EL (cell line): ENCODE measurements at places on chromosomes 5 and 9.

- peak; percentile 53 for DNase-seq
Observed at GRCh38 chr9:32486839-32487562, 39.0 kb downstream of the RIGI start.

GRCh38 chr9:10946676-10947410 lies 334.0 kb upstream of the PTPRD start:
- DNase-seq, result no peak

- no peak for DNase-seq
Observed at GRCh38 chr5:60829490-60830266, 14.4 kb downstream of the ELOVL7 start.

DNA sequence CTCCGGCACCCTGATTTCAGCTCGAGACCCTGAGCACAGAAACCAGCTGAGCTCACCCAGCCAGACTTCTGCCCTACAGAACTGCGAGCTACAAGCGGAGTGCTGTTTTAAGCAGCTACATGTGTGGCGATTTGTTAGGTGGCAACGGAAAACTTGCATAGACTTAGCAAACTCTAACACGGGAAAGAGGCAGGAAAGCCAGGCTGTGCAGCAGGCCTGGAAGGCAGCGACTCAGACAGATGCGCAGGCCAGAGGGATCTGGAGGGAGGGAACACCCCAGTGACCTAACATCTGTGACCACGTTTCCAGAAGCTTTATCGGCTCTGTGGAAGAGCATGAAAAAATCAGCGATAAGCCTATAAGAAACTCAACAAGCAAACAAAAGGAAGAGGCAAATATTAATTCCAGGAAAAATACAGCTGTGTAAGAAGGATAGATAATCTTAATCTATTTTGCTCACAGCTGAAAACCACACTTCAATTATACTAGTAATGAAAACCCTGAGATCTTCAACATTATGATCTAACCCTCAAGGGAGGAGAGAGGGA lies 11.0 kb downstream of the UBAC1 start:
- no peak for DNase-seq

GRCh38 chr5:15806613-15807012 lies 306.6 kb downstream of the FBXL7 start:
- no peak for DNase-seq

GRCh38 chr9:136316271-136316751 lies 11.0 kb upstream of the GPSM1 start:
- no peak for DNase-seq

- DNase-seq, result peak; percentile 52
Observed at GRCh38 chr5:75611311-75612225, at the start of gene ANKDD1B. Gene ANKDD1B (plus strand): TSS chr5:75611453. CDS start chr5:75611635, 182 bp downstream.

DNA sequence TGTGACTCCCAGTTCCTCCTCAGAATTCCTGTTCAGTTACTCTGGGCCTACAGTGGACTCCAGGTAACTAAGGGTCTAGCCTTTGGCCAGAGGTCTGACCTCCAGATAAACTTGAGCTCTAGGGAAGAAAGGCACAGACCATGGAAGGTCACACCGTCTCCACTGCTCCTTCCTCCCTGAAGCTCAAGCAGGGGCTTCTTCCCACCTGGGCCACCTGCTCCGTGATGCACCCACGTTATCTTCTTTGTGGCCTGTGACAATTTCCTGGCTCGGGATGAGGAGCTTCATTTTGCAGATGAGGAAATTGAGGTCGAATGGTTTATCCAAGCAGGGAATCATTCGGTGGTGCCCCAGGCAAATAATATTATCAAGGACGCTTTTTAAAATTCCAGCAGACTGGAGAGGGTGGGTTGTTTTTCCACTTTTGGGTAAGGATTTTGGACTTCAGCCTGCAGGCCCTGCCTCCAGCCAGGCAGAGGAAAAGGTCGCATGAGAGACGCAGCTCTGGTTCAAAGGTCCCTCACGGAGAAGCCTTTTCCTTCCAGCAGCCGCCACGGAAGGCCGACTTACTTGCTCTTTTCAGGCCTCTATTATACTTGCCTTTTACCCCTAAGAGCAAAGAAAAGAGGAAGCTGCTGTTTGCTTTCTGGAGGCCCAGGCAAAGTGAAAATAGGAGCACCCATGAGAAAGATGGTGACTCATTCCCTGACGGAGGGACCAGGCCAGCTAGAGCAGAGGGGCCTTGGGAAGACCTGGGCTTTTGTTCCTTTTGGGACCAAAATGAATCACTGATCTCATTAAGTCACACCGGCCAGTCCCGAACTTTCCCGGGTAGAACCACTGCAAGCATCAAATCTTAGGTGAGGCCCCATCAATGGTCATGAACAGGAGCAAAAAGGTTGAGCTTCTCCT lies 22.8 kb upstream of the DUSP1 start:
- DNase-seq, result peak; percentile 72

- DNase-seq, result no peak
Observed at GRCh38 chr5:106759581-106759980, 911.2 kb downstream of the EFNA5 start.

DNA sequence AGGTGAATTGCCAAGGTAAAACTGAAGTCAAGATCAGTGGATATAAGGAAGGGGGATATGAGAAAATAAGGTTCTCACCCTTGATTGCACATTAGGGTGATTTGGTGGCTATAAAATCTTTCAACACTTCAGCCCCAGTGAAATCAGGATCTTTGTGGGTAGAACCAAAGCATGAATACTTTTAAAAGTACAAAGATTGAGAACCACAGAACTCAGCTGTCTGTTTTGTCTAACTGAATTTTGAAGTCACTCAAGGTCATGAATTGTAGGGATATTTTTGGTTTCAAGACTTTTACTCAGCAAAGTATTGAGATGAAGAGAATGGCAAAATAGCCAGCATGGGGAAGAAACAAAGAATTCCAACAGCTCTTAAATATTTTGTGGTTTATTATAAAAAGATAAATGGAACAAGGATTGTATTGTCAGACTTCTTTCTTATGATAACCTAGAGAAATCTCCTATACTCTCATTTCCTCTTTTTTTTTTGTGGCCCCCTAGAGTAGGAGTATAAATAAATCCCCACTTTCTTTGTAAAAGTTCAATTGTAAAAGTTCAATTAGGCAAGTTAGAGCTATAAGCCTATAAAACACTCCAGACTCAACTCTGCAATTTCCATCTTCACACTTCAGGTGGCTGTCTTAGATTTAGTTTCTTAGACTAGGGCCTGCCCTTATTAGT lies 272.9 kb downstream of the PDE4D start:
- no peak for DNase-seq
